ENCODE measurements at places on chromosomes 2 and 18. TPM values are rescaled to one million over a fixed set of nuclear protein-coding genes. Genes with fewer than 3 reads are reported as not detected.

Gene ZAP70
- total RNA-seq, result 0.27 TPM

Gene GKN2
- total RNA-seq, result 2.2 TPM

Gene FOXD4L1
- total RNA-seq, result 0.31 TPM

Gene PPP3R1
- 58.7 TPM for total RNA-seq

Gene CRYGD
- not detected for total RNA-seq

Gene MAL
- total RNA-seq, result 0.12 TPM

Gene CDH7
- total RNA-seq, result not detected

Gene SEPTIN10
- 44.1 TPM for total RNA-seq

Gene CFC1
- total RNA-seq, result not detected

Gene CPO
- not detected for total RNA-seq

Gene HOXD13
- 0.27 TPM for total RNA-seq

Gene PROC
- total RNA-seq, result 5.6 TPM

Gene RAB6C
- not detected for total RNA-seq

Gene SLC4A3
- 3.0 TPM for total RNA-seq

Gene MOB4
- 31.2 TPM for total RNA-seq

Gene RGPD4
- not detected for total RNA-seq

Gene NT5DC4
- not detected for total RNA-seq

Gene TPGS2
- 93.9 TPM for total RNA-seq

Gene CHRNG
- not detected for total RNA-seq

Gene LONRF2
- 2.6 TPM for total RNA-seq

Gene PPP1R7
- 73.1 TPM for total RNA-seq

Gene ATP6V1B1
- 2.7 TPM for total RNA-seq

Gene IL36B
- total RNA-seq, result 0.17 TPM

Gene CAPN13
- 0.07 TPM for total RNA-seq
